ENCODE measurements at places on chromosomes 7 and 10.

GRCh38 chr7:23971031-23971430 lies 261.0 kb downstream of the STK31 start:
- no peak for DNase-seq

- DNase-seq, result no peak
These were observed 67.6 kb downstream of the JAZF1 start for GRCh38 chr7:28112883-28113540.

- no peak for DNase-seq
These were observed 240.2 kb downstream of the MAD1L1 start for GRCh38 chr7:1992554-1992953.

DNA sequence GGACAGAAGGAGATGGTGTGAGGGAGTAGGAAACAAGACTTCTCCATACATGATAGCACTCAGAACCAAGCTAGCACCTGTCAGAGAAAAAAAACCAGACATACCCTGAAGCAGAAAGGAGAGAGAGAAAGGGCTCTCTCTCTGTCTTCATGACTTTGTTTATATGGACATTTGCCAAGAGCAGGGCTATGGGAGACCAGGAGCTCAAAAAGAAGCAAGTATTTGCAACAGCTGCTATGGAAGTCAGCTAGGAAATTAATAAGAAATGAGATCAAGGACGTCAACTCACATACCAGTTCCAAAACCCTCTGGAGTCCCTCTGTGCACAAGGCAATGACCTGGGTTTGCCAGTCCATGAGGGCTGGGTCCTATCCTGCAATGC lies 111.6 kb downstream of the SGMS1 start:
- no peak for DNase-seq

DNA sequence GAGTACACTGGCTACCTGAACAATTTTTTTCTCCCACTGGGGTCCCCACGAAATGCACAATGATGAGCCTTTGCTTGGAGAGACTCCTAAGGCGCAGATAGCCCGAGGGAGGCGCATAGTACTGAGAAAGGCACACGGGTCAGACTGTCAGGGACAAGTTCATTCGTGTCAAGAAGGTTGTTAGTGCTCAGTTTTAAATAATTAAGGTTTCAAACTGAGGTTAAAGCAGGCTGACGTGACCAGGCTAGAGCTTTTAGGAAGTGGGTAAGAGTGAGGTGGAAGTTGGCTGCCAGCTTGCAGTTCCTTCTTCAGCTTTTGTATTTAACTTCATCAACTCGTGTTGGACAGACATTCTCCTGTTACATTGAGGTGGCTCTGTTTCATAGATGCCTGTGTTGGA lies 31.6 kb downstream of the RBM33 start:
- no peak for DNase-seq

DNA sequence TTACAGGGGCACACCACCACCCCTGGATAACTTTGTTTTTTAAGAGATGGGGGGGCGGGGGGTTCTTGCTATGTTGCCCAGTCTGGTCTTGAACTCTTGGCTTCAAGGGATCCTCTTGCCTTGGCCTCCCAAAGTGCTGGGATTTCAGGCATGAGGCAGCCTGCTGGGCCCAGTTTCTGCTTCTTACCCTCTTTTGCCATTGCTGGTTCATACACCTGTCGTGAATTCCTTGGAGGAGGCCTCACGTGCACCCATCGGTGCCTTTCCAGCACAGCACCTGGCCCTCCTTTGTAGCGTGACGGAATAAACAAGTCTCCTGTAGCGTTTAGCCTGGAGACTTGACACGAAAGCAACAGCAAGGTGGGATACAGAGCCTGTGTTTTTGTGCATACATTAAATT lies 75.5 kb downstream of the CARD11 start:
- no peak for DNase-seq

DNA sequence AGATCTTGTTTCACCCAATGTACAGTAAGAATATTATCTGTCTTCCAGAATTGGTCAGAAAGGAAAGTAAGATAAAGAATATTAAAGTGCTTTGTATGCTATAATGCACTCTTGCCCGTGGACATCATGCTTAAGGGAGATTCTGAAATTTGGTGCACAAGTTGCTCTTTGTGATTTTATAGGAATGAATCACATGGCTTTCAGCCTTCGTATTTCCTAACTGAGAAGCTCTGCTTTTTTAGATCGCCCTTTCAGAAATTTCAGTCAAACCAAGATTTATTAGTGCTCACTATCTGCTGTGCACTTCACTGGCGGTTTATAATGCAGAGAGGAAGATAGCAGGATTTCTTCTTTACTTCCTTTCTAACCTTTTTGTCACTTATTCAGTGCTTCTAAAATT lies 1248.5 kb upstream of the LRRN3 start:
- no peak for DNase-seq

DNA sequence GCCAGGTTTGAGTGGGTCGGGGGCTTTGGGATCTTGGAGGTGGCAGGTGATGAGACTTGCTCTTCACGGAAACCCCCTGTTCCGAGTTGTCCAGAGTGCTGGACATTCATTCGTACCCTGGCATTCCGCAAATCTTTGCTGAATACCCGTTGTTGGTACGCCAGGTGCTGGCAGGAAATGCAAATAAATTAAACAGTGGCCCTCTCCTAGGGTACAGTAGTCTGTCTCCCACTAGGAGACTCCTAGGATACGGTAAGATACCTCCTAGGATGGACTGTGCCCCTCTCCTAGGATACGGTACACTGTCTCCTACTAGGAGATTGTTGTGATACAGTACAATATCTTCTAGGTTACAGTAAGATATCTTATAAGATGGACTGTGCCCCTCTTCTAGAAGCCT lies 544 bp downstream of the SEC23IP start:
- DNase-seq, result no peak

DNA sequence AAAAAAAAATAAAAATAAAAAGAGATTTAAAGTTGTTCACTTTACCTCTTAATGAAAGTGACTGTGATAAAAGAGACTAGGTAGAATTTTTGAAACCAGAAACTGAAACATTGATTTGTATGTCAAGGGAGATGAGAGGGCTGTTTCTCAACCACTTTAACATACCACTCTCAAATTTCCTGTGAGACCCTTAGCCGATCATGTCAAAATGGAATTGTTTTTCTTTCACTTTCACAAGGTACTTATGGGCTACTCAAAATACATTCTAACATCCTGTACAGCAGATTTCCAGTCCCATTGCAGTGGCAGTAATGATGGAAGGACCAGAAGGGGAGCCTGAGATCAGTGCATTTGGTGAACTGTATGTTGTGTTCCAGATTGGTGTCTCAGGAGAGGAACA lies 261.2 kb downstream of the PPP1R3A start:
- no peak for DNase-seq

DNA sequence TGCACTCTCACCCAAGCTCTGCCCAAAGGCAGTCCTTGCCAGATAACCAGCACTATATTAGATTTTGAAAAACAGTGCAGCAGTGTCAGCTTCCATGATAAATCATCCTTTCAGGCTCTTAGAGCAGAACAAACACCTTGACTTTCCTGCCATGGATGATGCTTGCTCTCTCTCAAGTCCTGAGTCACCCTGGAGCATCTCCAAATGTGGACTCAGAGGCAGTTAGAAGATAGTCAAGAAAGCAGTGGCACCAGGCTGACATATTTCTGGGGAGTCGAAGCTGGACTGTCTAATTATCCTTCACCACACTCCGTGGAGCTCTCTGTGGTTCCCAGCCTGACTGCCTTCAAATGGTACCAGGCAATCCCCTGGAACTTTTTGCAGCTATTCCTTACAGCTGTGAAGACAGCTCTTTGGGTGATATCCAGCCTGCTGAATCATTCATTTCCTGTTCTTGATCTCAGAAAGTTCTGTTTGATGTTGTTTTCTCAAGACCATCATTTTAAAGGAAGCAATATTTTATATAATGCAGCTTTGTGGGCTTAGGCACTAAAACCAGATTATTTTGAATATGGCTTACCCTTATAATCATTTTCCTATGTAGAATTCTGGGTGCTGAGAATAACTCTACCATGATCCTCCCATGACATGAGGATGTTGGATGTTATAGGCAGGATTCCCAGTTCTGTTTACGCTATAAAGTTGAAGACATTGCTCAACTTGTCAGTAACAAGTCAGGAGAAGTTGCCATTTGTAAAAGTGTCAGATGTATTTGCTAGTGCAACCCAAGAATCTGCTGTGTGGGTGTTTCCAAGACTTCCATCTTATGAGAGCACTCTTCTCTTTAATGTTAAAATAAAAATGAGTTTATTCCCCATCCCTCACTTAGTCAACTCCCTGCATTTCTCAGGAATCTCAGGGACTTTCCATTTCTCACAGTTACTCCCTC lies 233.8 kb downstream of the C7orf25 start:
- DNase-seq, result no peak

DNA sequence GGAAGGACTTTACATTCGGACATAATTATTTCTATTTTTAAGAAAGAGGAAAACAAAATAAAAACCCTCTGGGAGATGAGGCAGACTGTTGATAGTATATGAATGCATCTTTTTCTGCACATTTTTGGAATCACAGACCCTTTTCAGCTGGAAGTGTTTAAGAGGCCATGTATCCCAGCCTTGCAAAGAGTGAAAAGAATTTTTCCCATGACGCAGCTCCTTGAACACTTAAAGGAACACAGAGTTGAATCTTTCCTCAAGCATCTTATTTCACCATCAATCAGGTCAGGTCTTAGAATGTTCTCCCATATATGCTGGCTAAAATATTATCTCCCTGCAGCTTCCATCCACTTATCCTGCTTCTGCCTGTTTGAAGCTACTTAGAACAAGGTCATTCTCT lies 45.9 kb upstream of the PAPSS2 start:
- DNase-seq, result no peak

- DNase-seq, result no peak
These were observed 601.1 kb upstream of the FOXK1 start for GRCh38 chr7:4080954-4081353.

- DNase-seq, result no peak
These were observed 49.1 kb downstream of the STAM start for GRCh38 chr10:17693009-17693408.

GRCh38 chr10:59852670-59853069 lies 53.7 kb downstream of the CCDC6 start:
- DNase-seq, result no peak

- no peak for DNase-seq
These were observed 736 bp downstream of the MINDY4 start for GRCh38 chr7:30771880-30772425.

GRCh38 chr7:117281562-117281961 lies 41.3 kb downstream of the WNT2 start:
- DNase-seq, result no peak

- no peak for DNase-seq
These were observed 136.2 kb downstream of the LHPP start for GRCh38 chr10:124597846-124598165.

- no peak for DNase-seq
These were observed 57.7 kb downstream of the OSBPL3 start for GRCh38 chr7:24922099-24922773.
